Stimulated activated CD4-positive, alpha-beta T cell treated with anti-CD3 and anti-CD28 coated beads, Interleukin-15, amount 100 ng/mL, for 1 hour (primary cell): ENCODE measurements at places on chromosomes 5 and 9.

DNA sequence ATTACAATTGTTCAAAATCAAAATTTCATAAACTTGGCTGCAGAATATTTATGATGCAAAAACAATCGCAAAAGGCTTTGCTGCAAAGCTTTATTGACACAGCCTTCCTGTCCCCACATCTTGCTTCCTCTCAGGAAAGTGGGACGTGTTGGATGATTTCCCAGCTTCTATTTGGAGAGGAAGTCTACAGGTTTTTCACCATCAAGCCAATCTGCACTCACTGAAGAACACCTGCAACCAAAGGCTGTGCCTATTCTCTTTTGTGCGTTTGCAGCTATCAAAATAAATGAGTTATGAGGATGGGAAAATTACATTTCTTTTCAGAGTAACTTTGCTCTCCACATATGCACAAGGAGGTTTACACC lies 214.4 kb downstream of the PLK2 start:
- no peak for DNase-seq

- no peak for DNase-seq
Observed at GRCh38 chr9:130209422-130209821, 37.2 kb downstream of the NCS1 start.

DNA sequence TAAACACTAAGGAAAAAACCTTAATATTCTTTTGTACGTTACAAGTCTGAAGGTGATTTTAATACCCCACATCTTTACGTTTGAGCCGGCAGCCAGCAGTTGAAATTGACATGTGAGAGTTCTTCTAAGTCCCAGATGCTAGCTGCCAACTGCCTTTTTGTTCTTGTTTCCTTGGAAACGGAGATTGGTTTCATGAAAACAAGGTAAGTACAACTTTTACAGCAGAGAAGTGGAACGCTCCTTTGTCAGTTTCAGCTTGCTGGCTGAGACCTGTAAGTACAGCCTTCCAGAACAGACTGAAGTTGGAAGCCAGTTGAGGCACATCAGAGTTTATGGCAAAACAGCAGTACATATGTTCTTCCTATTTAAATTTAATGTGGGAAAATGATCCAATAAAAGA lies 1018.4 kb upstream of the ARRDC3 start:
- no peak for DNase-seq

DNA sequence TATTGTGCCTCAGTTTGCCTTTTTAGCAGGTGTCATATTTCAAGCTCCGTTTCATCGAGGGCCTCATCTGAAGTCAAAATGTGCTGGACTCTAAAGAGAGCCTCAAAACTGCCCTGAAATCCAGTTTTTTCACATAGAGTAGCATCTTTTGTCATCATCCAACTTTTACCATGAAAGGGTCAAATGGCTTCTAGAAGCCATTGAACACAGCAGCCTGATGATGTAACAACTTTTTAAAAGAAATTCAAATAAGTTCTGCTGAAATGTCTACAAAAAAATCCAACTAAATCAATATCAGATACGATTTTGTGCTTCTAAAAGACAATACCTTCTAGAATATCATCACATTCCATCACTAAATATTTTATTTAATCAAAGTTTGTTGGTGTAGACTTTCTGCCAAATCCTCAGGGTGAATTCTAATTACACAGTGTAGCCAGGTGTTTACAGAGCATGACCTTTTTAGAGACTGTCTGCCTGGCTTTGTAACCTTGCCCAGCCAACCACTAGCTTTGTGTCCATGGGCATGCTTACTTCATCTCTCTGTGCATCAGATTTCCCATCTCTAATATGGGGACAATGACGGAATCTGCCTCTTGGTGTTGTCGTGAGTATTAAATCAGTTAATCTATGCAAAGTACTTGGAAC lies 505.0 kb downstream of the EBF1 start:
- DNase-seq = no peak

GRCh38 chr5:107570805-107571531 lies 99.8 kb downstream of the EFNA5 start:
- DNase-seq = no peak
